ENCODE measurements at places on chromosomes 4 and X.

GRCh38 chrX:154695911-154696675 is 42.7 kb upstream of the CTAG2 start:
- DNase-seq: no peak

DNA sequence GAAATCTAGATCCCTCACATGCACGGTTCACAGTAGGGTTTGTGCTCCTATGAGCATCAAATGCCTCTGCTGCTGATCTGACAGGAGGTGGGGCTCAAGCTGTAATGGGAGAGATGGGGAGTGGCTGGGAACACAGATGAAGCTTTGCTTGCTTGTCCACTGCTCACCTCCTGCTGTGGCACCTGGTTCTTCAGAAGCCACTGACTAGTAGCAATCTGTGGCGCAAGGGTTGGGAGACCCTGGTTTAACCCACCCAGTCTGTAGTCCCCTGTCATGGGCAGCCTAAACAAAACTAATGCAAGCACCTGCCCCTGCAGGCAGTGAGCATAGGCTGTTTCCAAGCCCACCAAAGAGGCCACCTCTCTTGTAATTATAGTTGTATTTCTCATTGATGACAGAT is 116.6 kb downstream of the SHOX start:
- DNase-seq: no peak

GRCh38 chrX:143437439-143437838 is 79.8 kb downstream of the SPANXN3 start:
- DNase-seq: no peak

DNA sequence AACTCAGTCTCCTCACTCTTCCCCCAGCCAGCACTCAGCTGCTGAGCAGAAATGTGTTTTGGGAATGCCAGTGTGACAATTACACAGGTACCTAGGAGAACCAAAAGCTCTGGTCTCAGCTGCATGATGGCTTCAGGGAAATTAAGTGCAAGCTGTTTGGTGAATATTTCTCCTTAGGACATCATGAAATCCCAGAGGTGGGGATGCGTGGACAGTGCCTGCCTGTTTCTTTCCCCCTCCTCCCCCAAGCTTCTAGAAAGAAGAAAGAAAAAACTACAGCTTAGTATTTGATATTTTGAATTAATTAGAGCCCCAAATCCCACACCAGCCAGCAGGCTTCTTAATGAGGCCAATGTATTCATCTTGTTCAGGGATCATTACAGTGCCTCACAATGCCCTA is 243.0 kb downstream of the IDS start:
- DNase-seq: no peak

Measured in GM06990 (cell line).